Stimulated activated naive CD8-positive, alpha-beta T cell treated with anti-CD3 and anti-CD28 coated beads, Interleukin-15, Interleukin-2, amounts not matched to agents 100 U/mL and 50 U/mL, for 24 hours (primary cell): ENCODE measurements at places on chromosomes 4 and X.

GRCh38 chr4:70402762-70403161 is 5.0 kb downstream of the OPRPN start:
- no peak for DNase-seq

GRCh38 chr4:78764498-78764961 is 11.6 kb upstream of the BMP2K start:
- DNase-seq: no peak

- DNase-seq: no peak
Observed at GRCh38 chr4:73589887-73590801, 30.1 kb downstream of the RASSF6 start.

DNA sequence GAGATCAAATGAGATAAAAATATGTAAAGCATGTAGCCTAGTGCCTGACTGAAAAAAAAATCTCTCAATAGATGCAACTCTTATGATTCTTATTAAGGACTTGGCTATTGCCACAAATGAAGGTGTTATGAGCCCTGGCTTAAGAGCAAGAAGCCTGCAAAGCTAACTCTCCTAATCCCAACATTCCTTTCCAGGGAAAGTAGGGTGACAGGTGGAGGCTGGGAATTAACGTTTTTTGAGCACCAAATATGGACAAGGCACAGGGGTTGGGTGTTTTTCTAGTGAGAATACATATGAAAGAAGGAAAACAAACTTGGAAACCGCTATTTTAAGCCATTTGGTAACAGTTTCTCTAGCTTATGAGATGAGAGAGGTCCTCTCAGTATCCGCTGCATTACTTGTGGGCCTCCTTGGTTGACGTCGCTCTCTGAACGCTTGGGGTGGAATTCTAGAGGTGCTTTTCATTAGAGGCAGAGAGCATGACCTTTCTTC is 2.4 kb downstream of the RHOH start:
- no peak for DNase-seq

DNA sequence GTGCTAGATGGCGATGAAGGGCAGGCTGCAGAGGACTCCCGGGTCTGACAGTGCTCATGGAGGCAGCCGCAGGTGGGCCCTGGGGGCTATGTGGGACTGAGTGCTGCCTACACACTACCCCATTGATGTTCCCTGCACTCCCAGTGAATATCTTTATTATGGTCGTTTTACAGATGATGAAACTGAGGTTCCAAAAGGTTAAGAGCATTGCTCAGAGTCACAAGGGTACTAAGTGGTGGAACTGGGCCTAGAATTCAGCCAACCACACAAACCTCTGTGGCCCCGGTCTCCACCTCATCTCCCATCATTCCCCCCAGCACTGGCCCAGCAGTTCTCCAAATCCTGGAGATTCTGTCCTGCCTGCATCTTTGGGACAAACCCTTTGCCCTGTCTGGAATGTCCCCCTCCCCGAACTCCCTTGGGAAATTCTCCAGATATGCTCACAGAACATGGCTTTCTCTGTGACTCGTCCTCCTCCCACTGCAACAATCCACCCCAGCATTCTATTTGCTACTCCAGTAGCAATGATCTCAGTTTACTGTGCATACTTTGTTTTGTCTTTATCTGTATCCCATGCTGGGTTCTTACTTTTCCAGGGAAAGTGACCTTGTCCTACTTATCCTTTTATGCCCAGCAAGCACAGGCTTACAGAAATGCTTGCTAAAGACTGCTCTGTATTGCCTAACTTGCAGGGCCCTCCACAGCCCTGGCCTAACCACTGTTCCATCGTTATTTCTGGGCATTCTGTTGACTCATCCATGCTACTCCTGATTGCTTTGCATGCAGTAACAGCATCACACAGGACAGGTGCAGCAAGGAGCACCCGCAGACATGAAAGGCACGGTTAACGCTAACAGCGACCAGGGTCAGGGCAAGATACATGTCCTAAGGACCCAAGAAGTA is 14.0 kb downstream of the PNMA6F start:
- no peak for DNase-seq
